ENCODE measurements at places on chromosomes 1 and 21. TPM values are rescaled to one million over a fixed set of nuclear protein-coding genes. Genes with fewer than 3 reads are reported as not detected.

DNA sequence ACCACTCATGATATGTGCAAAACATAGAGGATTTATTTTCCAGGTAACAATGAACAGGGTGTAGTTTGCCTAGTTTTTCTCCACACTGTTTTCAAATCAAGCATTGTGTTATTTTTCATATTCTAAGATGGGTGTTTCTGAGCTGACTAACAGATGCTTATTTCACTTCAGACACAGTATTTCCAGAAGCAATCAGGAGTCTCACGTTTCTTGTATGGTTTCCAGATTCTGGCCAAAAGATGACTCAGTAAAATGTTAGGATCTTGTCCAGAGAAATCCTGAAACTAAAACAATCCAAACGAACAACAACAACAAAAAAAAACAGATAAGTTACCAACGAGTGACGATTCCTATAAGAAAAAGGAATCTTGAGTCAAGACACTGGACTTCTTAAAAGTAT lies 5.3 kb downstream of the UTS2 start:
- H3K4me1 ChIP-seq = peaks cover 2% of the 10 kb centered on the region
- peaks cover 19% of the 10 kb centered on the region for H3K27me3 ChIP-seq
- no peak overlapping the region for H3K4me3 ChIP-seq
- no peaks in the 10 kb centered on the region for H3K36me3 ChIP-seq
- H3K27ac ChIP-seq = no peak overlapping the region
- no peak for DNase-seq

- no peaks in the 10 kb centered on the region for H3K27me3 ChIP-seq
- peaks cover 21% of the 10 kb centered on the region for H3K4me1 ChIP-seq
- no peak overlapping the region for H3K4me3 ChIP-seq
- no peak for DNase-seq
Observed at GRCh38 chr1:164838786-164839185, 279.8 kb downstream of the PBX1 start.

GRCh38 chr1:17338706-17339493 lies 30.9 kb downstream of the PADI4 start:
- peaks cover 37% of the 10 kb centered on the region for H3K27me3 ChIP-seq
- no peaks in the 10 kb centered on the region for H3K36me3 ChIP-seq
- no peak overlapping the region for H3K27ac ChIP-seq
- no peak for DNase-seq

- H3K4me3 ChIP-seq = no peak overlapping the region
- peaks cover 1% of the 10 kb centered on the region for H3K4me1 ChIP-seq
- H3K27ac ChIP-seq = no peak overlapping the region
- DNase-seq = no peak
- H3K27me3 ChIP-seq = no peaks in the 10 kb centered on the region
Observed at GRCh38 chr1:68798071-68798470, 301.2 kb upstream of the DEPDC1 start.

DNA sequence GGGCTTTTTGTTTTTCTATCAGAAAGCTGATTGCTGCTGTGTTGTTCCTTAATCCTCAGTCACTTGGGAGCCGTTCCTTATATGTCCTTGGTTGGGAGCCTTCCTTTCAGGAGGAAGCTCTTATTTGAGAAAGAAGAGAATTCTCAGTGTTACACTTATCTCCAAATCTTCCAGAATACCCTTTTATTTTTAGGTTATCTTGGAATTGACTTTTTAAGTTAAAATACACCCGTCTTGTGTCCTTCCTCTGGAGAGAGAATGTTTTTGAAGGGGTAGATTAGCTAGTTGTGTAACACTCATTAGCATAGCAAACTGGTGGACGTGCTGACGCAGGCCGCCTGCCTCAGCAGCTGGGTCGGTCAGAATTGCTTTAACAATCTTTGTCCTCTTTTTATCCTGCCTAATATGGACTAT lies 42.1 kb downstream of the LRRC8B start:
- DNase-seq = no peak
- no peak overlapping the region for H3K4me3 ChIP-seq
- peaks cover 18% of the 10 kb centered on the region for H3K36me3 ChIP-seq
- peak overlapping the region; percentile 30 for H3K27ac ChIP-seq
- H3K27me3 ChIP-seq = no peaks in the 10 kb centered on the region
- peaks cover 26% of the 10 kb centered on the region for H3K4me1 ChIP-seq

GRCh38 chr1:181562395-181562794 lies 79.1 kb downstream of the CACNA1E start:
- peaks cover 2% of the 10 kb centered on the region for H3K27me3 ChIP-seq
- H3K36me3 ChIP-seq = no peaks in the 10 kb centered on the region
- DNase-seq = no peak
- no peak overlapping the region for H3K27ac ChIP-seq
- H3K4me1 ChIP-seq = no peaks in the 10 kb centered on the region
- H3K4me3 ChIP-seq = no peak overlapping the region

RSBN1 gene
- 29.1 TPM for total RNA-seq

ADAMTSL4 gene
- total RNA-seq = 6.9 TPM

OPTC gene
- not detected for total RNA-seq

- H3K27ac ChIP-seq = no peak overlapping the region
- no peak overlapping the region for H3K4me3 ChIP-seq
- H3K27me3 ChIP-seq = no peaks in the 10 kb centered on the region
- no peaks in the 10 kb centered on the region for H3K36me3 ChIP-seq
Observed at GRCh38 chr1:189693140-189693539, 784.5 kb downstream of the BRINP3 start.

Data from progenitor cell of endocrine pancreas (in vitro differentiated cells).